ENCODE measurements at places on chromosomes 12 and 14.

GRCh38 chr12:108798551-108799221 is 58.7 kb downstream of the SSH1 start:
- DNase-seq: no peak

GRCh38 chr12:94998326-94998725 is 5.2 kb downstream of the NDUFA12 start:
- DNase-seq: no peak

GRCh38 chr14:75259510-75259855 is 19.1 kb upstream of the FOS start:
- no peak for DNase-seq

DNA sequence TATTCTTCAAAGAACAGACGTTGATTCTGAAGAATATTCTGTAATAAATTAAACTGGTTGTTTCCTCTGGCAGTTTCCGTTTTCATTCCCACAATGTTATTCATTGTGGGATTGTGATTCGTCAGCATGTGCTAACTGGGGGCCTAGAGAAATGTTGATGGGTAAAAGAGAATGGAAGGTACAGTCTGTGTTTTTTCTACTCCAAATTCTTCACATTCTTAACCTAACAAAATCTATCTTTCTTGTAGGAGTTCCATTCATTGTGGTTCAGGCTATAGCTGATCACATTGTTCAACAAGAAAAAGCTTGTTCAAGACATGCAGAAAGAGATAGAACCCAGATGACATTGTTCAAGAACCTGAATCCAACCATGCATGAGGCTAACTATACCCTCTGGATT is 5.9 kb downstream of the CD163 start:
- DNase-seq: no peak

GRCh38 chr12:42774238-42774637 is 184.7 kb upstream of the PRICKLE1 start:
- DNase-seq: no peak

DNA sequence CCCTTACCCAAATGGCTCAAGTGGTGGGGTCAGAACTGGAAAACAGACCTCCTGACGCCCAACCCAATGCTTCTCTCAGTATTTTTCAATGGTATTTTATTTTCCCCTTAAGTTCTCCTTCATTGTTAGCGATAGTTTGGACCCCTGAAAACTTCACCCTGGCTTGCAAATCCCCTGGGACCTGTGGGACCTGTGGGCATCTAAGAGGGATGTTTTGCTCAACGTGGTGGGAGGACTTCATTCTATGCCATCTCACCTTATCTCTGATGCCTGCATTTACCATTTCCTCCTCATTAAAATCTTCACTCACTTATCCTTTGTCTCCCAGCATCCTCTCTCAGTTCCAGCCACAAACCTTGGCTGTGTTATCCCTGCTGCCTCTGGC is 59.4 kb upstream of the GZMB start:
- DNase-seq: no peak

DNA sequence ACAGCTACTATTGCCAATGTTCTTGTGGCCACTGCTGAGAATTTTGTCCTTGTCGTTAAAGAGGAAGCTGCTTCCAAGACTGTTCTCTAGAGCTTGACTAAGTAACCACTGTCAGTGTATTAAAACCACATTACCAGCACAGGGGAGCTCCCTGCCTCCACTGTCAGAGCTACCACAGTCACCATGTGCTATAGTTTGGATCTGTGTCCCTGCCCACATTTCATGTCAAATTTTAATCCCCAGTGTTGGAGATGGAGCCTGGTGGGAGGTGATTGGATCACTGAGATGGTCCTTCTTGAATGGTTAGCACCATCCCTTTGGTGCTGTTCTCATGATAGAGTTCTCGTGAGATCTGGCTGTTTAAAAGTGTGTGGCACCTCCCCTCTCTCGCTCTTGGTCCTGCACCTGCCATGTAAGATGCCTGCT is 23.2 kb upstream of the RAP1B start:
- DNase-seq: no peak

DNA sequence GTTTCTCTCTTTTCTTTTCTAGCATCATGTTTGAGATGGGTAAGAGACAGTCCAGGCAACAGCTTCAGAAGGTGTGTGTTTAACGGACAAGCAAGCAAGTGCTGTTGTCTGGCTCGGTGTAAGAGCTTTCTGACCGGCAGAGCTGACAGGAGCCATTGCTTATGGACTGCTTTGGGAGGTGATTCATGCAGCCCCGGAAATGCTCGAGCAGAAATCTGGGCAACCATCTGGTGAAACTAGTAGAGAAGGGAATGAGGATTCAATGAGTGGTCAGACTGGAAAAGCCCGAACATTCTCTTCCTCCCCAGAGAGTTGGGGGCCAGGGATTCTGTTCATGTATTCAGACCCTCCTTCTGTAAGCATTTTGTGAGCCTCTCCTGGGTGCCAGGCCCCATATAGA is 24.4 kb downstream of the TUNAR start:
- DNase-seq: no peak

All from effector CD4-positive, alpha-beta T cell (primary cell).